ENCODE measurements at places on chromosomes 6 and 20. TPM values are rescaled to one million over a fixed set of nuclear protein-coding genes. Genes with fewer than 3 reads are reported as not detected.

DNA sequence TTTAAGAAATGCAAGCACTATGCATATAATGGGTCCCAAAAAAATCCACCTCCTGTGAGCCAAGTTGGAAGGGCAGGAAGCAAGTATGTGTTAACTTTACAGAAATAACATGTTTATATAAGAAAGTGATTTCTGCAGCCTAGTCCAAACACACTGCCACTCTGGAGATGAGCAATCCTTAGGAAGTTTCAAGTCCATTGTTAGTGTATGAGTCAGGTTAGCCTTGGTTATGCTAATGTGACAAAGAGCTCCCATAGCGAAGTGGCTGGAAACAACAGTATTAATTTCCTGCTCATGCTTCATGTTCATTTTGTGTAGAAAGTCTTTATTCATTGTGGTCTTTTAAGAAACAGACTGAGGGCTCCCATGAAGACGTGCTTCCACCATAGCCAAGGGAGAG is 121.4 kb downstream of the TBXT start:
- H3K27me3 ChIP-seq, result no peaks in the 10 kb centered on the region
- no peak overlapping the region for H3K27ac ChIP-seq
- no peak overlapping the region for H3K4me3 ChIP-seq
- no peak for DNase-seq
- H3K4me1 ChIP-seq, result peaks cover 13% of the 10 kb centered on the region

The SLC35F1 gene
- total RNA-seq, result 5.5 TPM

- no peaks in the 10 kb centered on the region for H3K27me3 ChIP-seq
- no peak overlapping the region for H3K27ac ChIP-seq
- peak; percentile 5 for DNase-seq
- H3K4me1 ChIP-seq, result peaks cover 8% of the 10 kb centered on the region
- no peak overlapping the region for H3K4me3 ChIP-seq
- no peaks in the 10 kb centered on the region for H3K36me3 ChIP-seq
These were observed 119.2 kb upstream of the CCN2 start for GRCh38 chr6:132070356-132070755.

- no peaks in the 10 kb centered on the region for H3K27me3 ChIP-seq
- no peaks in the 10 kb centered on the region for H3K36me3 ChIP-seq
- DNase-seq, result no peak
- H3K27ac ChIP-seq, result no peak overlapping the region
- no peak overlapping the region for H3K4me3 ChIP-seq
These were observed 33.1 kb downstream of the ATP9A start for GRCh38 chr20:51734876-51735720.

The TNF gene
- total RNA-seq, result 0.42 TPM

GRCh38 chr20:40565001-40565681 is 123.9 kb downstream of the MAFB start:
- no peaks in the 10 kb centered on the region for H3K27me3 ChIP-seq
- no peak for DNase-seq
- no peak overlapping the region for H3K4me3 ChIP-seq

GRCh38 chr6:16434885-16435284 is 196.5 kb downstream of the GMPR start:
- H3K4me1 ChIP-seq, result peaks cover 15% of the 10 kb centered on the region
- H3K36me3 ChIP-seq, result no peaks in the 10 kb centered on the region
- no peaks in the 10 kb centered on the region for H3K27me3 ChIP-seq
- H3K27ac ChIP-seq, result no peak overlapping the region
- DNase-seq, result no peak

DNA sequence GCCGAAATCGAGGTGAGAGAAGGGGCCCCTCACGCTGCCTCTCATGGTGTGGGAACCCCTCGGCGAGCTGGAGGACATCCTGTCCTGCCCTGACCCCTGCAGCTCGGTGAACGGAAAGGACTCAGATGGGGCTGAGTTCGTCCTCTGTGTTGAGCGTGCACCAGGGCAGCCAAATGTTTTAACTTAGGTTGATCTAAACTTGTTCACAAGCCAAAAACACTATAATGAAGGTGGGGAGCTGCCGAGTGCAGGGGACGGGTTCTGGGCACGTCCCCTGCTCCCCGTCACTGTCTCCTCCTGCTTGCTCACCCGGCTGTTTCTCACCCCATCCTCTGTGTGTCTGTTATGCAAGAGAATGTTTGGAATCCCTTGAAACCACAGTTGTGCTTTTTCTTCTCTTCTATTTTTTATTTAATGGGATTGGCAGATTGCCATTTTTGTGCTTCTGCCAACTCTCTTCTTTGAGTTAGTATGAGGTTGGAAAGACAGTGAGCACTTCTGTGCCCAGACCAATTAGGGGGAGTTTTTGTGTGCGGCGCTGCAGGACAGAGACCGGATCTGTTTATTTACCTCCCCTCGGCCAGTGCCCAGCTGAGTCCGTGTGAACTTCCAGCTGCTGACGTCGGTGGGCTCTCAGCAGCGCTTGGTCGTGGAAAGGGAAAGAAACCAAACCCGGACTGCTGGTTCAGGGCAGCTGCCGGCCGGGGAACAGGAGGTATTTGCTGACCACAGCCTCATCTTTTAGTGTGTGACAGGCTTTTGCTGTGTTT is 158.1 kb downstream of the DTNBP1 start:
- peaks cover 36% of the 10 kb centered on the region for H3K4me1 ChIP-seq
- H3K4me3 ChIP-seq, result peak overlapping the region; percentile 8
- H3K27me3 ChIP-seq, result no peaks in the 10 kb centered on the region
- H3K36me3 ChIP-seq, result no peaks in the 10 kb centered on the region
- peak overlapping the region; percentile 87 for H3K27ac ChIP-seq
- DNase-seq, result peak; percentile 82
